ENCODE measurements at places on chromosomes 16 and 17.

GRCh38 chr17:79027274-79027924 lies 3.4 kb downstream of the C1QTNF1 start:
- DNase-seq: no peak

- no peak for DNase-seq
Observed at GRCh38 chr17:63772801-63773271, 561 bp downstream of the CCDC47 start.

DNA sequence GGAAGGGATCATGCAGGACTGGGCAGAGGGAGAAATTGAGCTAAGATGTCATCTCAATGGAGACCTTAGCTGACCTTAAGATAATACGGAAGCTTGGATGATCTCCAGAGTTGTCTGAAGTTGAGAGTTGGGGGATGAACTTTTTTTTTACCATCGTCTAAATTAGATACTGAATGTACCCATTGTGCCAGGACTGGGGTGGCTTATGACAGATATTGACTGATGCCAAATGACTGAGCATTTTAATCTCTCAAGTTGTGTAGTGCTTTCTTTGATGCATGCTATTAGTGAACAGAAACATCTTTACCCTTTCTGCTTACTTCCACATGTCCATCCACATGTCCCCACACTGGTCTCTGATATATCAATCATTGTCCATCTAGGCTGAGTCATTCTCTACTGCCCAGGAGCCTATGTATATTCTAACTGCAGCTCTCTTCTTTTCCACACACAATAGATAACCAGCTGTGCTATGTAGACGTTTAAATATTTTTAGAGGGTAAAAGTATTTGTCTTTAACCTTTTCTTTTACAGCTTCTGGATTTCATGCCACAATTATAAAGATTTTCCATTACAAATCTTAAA lies 60.2 kb upstream of the ZKSCAN2 start:
- no peak for DNase-seq

- DNase-seq: no peak
Observed at GRCh38 chr16:12747261-12747660, 56.4 kb downstream of the CPPED1 start.

DNA sequence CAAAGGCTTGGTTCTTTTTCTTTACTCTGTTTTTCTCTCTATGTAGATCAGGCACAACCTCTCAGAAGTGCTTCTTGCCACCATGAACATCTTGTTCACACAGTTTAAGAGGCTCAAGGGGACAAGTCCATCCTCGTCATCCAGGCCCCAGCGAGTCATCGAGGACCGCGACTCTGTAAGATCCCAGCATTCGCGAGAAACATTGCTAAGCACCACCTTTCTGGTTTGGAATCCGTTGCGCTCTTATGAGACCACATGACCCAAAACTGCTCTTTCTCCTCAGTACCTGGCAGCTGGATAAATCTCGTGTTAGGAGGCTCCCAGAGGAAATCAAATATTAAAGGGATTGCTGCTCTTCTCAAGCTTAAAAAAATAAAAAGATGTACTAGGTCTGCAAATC lies 23.3 kb upstream of the SLC12A3 start:
- DNase-seq: no peak

DNA sequence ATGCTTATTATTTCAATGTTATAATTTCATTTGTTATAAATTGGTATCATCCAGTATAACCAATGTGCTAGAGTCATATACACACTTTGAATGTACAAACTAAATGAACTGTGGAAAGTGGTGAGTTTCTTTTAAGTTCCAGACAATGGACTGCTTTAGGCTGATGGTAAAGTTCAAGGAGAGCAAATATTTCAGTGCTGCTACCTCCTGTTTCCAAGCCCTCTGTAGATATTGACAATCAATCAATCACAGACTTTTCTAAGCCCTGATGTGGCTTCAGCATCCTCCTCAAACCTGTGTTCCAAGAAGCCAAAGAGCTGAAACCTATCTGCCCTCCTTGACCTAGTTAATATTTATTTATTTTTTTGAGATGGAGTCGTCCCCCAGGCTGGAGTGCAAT lies 28.2 kb upstream of the SREBF1 start:
- DNase-seq: no peak

DNA sequence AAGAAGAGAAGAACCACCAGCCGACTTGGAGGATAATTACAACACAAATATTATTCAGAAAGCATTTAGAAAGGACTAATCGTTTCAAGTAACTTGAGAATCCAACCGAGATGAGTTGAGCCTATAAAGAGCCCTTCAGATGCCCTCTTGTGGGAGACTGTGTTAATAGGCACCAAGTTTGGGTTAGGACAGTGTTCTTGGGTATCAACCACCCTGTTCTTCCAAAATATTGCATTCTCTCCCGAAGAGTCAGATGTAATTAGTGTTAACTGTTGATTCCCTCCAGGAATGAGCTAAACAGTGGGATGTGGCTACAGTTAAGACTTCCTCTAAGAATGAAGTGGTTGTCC lies 87.8 kb upstream of the NOL11 start:
- DNase-seq: no peak

DNA sequence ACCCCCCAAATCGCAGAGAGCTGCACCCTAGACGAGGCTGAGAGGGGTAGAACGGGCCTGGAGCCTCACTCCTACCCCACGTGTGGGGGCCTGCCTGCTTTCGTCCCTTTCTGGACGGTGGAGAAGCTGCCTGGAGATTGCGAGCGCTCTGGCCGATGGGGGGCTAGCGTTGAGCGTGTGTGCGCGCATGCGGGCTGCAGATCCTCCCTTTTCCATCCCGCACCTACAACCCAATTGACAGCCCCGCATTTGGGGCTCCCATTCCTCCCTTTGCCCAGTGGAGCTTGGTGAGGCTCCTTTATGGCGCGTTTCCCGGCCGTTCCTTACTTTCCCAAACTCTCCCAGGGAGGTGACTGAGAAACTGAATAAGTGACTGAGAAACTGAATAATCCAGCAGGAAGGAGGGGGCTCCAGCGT lies 907 bp upstream of the ESRP2 start:
- DNase-seq: peak; percentile 63

DNA sequence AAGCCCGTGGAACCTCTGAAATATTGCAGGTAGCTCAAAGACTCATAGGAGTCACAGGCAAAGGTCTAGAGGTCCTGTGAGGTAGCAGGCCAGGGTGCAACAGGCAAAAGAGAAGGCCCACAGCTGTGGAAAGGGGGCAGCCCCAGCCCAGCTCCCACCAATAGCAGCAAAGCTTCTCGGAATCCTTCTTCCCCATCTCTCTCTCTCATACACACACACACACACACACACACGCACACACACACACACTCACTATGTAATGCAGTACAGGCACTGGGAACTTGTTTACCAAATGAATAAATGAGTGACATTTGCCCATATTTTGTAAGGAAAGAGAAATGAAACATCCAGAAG lies 16.8 kb upstream of the SUPT4H1 start:
- DNase-seq: peak; percentile 54

DNA sequence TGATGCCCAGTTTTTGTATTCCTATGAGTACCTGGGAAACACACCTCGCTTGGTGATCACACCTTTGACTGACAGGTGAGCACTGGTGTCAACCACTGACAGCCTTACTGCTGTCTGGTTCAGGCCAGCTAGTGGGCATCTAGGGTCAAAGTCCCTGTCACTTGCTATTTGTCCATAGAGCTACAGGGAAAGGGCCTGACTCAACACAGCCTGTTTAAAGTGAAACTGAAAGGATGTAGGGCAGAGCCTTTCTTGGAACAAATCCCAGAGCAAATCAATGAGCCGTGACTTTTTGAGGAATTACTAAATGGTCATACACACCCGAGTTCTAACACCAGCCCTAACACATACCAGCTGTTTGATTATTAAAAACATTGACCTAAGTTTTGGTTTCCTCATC lies 106.8 kb downstream of the DNAH9 start:
- DNase-seq: no peak

- DNase-seq: no peak
Observed at GRCh38 chr16:46900455-46901235, 16.5 kb downstream of the GPT2 start.

DNA sequence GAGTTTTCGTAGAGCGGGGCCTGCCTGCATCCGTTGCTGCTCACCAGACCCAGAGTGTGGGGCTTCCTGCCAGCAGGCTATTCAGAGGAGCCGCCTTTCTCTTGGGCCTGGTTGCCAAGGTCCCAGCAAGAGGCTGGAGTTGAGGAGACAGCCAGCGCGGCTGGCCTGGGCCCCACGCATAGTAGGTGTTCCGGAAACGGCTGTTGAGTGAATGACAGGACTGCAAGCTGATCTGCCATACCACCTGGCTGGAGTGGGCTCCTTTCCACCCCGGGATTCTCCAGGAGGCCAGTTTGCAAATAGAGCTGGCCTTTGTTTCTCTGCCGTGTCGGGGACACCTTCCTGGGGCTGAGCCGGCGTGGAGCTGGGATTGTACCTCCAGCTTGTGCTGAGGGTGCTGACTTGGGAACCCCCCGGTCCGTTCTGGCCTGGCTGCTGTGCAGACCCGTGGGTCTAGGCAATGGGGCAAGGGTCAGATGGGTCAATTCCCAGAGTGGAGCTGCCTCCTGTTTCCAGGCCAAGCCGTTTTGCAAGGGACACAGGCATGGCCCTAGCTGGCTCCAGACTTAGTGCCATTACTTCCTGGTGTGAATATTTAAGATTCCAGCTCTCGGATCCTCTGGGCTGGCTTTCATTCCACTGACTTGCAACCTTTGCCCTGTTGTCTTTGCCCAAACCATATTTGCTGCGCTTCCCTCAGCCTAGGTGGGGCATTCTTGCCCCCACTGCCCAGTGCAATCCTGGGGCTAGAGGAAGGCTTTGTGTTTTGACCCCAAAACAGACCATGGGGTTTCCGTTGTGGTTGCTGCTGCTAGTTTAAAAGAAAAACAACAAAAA lies 68.8 kb downstream of the CMIP start:
- DNase-seq: no peak

DNA sequence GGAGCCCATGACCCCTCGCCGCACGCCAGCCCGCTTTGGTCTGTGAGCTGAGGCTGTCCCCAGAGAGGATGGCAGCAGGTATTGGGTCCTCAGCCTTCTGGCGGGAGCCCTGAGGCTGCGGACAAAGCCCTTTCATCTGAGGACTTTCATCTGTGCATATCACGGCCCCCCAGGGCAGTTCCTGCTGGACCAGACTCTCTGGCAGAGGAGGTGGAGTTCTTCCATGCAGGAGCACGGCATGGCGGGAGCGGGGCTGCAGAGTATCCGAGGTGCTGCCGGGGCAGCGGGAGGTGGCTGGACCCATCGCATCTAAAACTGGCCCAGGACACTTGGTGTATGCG lies 18.8 kb downstream of the DHX38 start:
- no peak for DNase-seq

GRCh38 chr17:78029697-78030096 lies 71.2 kb downstream of the TNRC6C start:
- no peak for DNase-seq

DNA sequence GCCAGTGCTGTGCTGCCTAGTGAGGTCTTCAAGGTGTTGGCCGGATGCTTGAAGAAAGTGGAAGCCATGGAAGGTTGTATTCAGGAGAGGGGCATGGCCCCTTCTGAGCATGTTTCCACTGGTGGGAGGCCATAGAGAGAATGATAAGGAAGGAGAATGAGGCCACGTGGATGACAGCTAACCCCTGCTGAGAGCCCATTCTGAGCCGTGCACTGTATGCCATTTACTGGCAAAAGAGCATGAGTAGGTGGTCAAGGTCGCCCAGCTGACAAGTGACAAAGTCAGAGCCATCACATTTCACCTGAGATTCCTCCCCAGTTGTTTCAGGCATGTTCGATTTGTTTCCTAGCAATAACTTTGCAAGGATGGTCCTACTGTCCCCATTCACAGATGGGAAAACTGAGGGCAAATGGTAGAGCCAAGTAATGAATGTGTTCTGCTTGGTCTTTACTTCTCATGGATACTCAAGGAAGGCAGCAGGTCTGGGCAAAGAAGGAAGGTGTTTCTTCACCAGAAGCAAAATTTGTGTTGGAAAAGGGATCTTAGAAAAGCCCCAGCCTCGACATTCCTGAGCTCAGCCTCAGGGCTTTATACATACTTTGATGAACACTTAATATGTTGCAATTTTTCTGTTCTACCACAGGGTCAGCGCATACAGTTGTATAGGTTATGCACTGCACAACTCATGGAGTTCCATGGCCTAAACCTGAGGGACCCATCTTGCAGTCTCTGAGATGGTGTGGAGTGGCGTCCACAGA lies 10.5 kb upstream of the NKD1 start:
- DNase-seq: no peak

- no peak for DNase-seq
Observed at GRCh38 chr16:86951831-86952598, 365.2 kb downstream of the C16orf95 start.

GRCh38 chr17:47066841-47067682 lies 88.0 kb upstream of the RPRML start:
- DNase-seq: peak; percentile 91

DNA sequence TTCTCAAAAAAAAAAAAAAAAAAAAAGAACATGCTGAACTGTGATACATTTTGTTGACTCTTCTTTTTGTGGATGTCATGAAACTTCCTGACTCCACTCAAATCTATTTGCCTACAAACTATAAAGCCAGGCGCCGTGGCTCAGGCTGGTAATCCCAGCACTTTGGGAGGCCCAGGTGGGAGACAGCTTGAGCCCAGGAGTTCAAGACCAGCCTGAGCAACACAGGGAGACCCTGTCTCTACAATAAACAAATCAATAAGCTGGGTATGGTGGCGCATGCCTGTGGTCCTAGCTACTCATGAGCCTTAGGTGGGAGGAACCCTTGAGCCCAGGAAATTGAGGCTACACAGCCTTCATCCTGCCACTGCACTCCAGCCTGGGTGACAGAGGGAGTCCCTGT lies 1.5 kb upstream of the NT5C start:
- DNase-seq: no peak

DNA sequence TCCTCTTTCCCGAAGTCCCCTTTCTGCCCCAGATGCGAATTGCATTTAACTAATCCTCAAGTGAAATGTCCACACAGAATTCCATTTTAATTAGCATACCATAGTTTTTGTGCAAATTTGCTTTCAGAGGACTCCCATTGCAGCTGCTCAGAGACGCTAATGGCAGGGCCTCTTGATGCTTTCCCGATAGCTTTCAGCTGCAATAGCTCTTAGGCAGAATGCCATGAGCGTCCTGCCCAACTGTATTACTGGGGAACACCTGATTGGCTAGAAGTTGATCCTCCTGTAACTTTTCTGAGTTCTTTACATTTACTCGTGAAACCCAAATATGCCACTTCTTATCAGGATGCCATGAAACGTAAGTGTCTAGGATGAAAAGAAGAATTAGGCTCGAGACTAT lies 203.0 kb downstream of the UTP18 start:
- DNase-seq: no peak

GRCh38 chr17:81044764-81045589 lies 10.0 kb downstream of the BAIAP2 start:
- no peak for DNase-seq

DNA sequence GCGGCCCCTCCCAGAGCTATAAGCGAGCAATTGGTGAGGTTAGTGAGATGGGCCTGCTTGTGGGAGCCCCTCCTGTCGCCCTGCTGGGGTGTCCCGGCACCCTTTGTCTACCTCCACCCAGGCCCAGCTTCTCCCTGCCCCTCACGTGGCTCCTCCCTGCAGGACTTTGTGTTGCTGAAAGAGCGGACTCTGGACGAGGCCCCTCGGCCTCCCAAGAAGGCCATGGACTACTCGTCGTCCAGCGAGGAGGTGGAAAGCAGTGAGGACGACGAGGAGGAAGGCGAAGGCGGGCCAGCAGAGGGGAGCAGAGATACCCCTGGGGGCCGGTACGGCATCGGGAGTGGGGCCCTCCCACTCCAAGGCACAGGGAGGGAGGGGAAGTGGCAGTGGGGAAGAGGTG lies 6.1 kb upstream of the C17orf107 start:
- DNase-seq: no peak

GRCh38 chr16:3490911-3491629 lies 4.2 kb downstream of the C16orf90 start:
- no peak for DNase-seq
